ENCODE measurements at places on chromosomes 16 and 17.
A peak's percentile ranks its signal among the peaks of the same experiment; 100 is the strongest.

GRCh38 chr17:34219405-34219804 is 35.7 kb upstream of the CCL2 start:
- DNase-seq: no peak

GRCh38 chr17:19513897-19514488 is 19.7 kb upstream of the SLC47A1 start:
- no peak for DNase-seq

DNA sequence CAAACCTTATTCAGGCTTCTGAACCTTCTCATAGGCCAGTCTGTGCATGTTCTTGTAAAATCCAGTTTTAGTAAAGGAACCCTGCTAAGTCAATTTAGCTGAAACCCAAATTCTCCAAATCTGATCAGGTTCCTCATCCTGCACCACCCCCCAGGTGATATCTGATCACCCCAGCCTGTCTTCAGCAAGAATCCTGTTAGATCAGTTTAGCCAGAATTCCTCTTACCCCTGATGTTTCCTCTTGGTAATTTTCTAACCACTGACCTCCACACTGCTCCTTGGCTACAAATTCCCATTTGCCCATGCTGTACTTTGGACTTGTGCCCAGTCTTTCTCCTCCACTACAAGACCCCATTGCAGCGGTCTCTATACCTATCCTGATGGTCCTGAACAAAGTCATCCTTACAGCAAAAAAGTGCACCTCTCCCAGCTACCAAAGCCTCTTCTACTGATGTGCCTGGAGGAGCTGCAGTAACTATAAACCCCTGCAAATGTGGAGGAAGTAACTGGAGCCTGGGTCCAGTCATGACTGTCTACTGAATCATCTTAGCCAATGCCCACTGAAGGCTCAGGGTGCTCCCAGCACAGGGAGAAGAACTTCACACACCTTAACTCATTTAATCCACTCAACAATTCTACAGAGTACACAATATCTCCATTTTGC is 23.8 kb downstream of the TEX14 start:
- DNase-seq: no peak

- DNase-seq: no peak
These were observed 351.2 kb upstream of the KIF2B start for GRCh38 chr17:53471514-53471913.

DNA sequence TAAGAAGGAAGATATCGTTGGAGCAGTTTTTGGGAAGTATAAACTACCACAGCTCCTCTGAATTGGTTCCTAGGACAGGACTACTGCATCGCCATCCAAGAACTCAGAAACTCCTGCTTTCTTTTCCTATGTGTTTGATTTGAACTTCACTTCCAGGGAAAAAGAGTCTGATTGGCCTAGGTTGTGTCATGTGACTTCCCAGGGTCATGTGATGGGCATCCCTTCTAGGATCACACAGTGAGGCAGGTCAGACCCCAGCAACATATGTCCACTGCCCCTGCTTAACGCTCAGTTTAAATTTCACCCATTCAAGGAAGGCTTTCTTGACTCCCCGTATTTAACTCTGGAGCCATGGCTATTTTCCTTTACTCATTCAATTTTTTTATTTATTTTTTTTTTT is 445.2 kb upstream of the SALL1 start:
- DNase-seq: no peak

- DNase-seq: no peak
These were observed 47.0 kb upstream of the ZNF423 start for GRCh38 chr16:49902908-49903307.

- no peak for DNase-seq
These were observed 2.1 kb upstream of the ZSCAN10 start for GRCh38 chr16:3101018-3101840.

DNA sequence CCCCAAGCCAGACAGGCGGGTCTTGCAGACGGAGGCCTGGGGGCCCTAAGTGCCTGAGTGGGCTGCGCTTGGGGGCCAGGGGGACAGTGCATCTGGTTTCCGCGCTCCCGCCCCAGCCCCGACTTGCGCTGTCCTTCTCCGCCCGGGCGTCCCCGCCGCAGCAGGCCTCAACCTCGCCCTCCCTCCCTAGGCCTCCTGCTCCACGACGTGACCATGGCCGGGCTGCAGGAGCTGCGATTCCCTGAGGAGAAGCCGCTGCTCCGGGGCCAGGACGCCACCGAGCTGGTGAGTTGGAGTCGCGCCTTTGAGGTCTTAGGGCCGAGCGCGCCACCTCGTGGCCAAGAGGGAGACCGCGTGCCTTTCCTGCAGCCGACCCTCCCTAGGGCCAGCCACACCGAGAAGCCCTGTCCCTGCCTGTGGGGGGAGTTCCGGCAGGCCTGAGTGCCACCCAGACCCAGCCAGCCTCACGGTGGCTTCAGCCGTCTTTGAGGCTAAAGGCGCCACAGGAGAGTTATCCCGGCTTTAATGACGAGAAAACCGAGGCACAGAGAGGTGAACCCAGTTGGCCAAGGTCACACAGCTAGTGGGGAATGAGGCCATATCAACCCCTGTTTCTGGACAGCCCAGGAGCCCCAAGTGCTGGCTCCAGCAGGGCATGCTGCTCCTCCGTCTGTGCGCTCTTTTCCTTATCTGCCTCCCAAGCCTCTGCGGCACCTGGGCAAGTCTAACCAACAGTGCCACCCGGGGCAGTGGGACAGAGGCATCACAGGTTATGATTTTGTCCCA is 12.2 kb upstream of the NDRG4 start:
- peak; percentile 70 for DNase-seq

DNA sequence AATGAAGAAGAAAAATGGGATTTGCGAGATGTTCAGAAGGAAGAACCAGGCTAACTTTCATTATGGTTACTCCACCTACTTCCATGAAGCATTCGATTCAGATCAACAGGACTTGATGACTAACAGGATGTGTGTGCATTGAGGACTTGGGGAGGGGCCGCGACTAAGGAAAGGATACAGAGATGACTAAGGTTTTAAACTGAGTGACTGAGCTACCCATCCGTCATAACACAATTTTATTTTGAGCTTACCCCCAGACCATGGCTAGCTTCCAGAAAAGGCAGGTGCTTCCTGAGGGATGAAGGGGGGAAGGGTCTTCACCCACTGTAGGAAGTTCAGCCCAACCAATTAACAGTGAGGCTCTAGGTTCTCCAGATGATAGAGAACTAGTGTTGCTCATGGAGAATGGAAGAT is 2.5 kb upstream of the CDYL2 start:
- DNase-seq: peak; percentile 34

DNA sequence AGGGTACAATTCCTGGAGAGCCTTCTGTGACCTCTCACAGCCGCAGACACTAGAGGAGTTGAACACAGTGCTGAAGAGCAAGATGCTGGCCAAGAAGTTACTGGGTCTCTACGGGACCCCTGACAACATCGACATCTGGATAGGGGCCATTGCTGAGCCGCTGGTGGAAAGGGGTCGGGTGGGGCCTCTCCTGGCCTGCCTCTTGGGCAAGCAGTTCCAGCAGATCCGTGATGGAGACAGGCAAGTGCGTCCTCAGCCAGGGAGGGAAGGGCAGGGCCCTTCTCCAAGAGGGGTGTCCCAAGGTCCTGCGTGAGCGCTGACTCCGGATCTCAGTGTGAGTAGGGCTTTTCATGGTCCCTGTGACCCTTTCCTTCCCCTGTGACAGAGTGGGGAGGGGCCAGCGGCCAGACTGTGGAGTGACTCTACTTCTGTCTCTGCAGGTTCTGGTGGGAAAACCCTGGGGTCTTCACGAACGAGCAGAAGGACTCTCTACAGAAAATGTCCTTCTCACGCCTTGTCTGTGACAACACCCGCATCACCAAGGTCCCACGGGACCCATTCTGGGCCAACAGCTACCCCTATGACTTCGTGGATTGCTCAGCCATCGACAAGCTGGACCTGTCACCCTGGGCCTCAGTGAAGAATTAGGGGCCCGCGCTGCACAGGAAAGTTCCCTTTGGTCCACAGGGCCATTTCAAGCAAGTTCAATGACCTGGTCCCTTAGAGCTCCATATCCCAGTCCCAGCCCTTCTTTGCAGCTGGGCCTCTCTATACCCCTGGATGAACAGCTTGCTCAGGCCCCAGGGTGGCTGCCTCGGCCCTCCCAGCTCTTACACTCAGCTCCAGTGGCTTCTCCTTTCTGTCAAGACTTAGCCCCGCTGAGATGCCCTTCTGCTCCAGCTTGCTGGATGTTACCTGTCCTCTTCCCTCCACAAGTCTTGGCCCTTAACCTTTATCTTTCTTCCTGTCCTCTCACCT is 13.1 kb downstream of the MPO start:
- DNase-seq: no peak

DNA sequence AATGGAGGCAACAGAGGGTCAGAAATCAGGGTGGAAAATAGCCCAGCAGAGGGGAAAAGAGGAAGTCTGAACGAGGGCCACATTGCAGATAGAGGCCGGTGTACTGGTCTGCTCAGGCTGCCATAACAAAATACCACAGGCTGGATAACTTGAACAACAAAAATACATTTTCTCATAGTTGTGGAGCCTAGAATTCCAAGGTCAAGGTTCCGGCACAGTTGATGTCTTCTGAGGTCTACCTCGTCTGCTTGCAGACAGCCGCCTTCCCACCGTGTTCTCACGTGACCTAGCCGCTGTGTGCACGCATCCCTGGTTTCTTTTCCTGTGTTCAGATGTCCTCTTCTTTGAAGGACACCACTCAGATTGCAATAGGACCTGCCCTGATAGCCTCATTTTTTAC is 249.4 kb downstream of the WWOX start:
- no peak for DNase-seq

DNA sequence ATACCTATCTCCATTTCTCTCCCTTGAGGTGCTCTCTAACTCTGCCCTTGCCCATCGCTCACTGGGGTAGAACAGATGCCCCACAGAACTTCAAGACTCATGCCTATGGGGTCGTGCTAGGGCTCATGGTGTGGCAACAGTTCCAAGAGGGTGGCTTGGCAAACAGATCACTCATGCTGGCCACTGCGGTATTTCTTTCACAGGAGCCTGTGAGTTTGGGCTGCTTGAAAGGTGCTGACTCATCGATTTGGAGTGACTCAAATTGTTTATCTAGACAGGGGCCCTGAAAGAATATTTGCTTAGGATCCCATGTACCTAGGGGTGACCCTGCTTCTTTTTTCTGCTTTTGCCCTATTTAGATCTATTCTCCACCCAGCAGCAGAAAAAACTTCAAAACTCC is 69.9 kb downstream of the IRX5 start:
- DNase-seq: no peak

- no peak for DNase-seq
These were observed 51.7 kb downstream of the CMC2 start for GRCh38 chr16:80954985-80955384.

DNA sequence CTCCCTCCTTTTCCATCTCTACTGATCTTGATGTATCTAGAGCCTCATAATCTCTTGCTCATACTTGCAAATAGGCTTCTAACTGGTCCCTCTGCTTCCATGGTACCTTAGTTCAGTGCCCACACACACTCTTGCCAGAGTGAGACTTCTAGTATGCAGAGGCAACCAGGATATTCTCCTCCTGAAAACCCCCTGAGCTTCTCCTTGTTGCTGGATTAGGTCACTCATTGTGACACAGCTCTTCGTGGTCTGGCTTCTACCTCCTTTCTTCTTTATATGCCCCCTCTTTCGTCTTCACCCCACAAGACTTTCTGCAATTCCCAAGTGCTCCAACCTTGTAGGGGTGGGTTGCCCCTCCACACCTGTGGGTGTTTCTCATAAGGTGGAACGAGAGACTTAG is 2.5 kb upstream of the FAM20A start:
- no peak for DNase-seq

GRCh38 chr17:3795390-3796102 is 5.4 kb downstream of the ITGAE start:
- DNase-seq: no peak

- no peak for DNase-seq
These were observed 17.8 kb upstream of the OSGIN1 start for GRCh38 chr16:83935005-83935857.

DNA sequence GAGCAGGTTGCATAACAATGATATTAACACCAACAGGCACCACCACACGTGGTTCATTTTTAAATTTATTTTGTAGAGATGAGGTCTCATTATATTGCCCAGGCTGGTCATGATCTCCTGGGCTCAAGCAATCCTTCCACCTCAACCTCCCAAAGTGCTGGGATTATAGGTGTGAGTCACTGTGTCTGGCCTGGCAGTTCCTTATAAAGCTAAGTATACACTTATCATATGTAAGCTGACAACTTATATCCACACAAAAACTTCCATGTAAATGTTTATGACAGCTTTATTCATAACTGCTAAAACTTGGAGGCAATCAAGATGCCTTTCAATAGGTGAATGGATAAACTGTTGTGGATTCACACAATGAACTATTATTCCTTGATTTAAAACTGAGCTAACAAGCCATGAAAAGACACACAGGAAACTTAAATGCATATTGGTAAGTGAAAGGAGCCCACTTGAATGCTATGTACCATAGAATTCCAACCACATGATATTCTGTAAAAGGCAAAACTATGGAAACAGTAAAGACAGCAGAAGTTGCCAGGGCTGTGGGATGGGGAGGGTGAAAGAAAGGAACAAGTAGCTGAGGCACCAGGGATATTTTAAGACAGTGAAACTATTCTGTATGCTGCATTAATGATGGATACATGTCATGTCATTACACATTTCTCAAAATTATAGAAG is 156.5 kb upstream of the KCNJ18 start:
- DNase-seq: no peak

DNA sequence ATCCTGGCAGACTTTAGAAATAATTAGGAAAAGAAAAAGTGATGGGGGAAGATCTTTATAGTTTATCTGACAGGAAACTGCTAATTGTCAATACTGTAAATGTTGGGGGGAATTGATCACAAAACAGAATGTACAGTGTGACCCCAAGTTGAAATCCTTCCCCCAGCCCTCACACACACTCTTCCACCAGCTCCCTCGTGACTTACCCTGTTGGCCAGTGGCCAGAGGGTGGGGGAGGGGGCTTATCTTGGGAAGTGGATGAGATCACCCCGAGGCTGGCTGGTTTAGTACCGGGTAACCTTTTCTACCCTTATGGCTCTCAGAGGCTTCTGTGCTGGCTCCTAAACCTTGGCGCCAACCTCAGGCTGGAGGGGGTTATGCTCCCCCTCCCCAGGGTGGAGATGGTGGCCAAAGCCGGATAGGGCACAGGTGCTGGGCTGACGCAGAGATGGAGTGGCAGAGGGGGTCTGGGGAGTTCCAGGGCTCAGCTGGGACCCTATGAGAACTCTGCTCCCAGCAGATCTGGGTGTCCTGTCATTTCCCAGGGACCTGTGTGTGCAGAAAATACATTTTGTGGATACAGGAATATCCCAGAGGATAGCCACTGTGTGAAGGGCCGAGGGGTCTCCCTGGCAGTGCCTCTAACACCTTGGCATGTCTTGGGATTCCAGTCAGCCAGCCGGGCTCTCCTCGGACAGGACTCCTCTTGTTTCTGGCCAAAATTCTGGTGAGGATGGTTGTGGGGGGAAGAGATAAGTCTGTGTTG is 18.6 kb downstream of the CDH16 start:
- no peak for DNase-seq

DNA sequence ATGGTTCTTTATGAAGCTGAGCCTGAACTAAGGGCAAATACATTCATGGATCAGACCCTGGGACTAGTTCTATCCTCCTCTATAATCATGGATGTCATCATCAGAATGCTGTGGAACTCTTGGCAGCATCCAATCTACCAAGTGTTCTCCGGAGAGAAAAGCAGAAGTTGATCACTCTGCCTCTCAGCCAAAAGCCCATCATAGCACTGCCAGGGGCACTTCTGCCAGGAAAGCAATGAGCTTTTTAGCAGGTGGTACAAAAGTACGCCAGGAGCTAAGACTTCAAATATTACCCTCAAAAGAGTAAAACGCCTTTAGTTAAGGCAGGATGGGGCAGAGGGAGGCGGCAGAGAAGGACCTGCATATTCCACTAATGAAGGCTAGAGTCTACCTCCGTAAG is 279.0 kb downstream of the SLC39A11 start:
- DNase-seq: no peak
